Amygdala (tissue), 56 donors: ENCODE measurements at places on chromosomes 3 and 15.

DNA sequence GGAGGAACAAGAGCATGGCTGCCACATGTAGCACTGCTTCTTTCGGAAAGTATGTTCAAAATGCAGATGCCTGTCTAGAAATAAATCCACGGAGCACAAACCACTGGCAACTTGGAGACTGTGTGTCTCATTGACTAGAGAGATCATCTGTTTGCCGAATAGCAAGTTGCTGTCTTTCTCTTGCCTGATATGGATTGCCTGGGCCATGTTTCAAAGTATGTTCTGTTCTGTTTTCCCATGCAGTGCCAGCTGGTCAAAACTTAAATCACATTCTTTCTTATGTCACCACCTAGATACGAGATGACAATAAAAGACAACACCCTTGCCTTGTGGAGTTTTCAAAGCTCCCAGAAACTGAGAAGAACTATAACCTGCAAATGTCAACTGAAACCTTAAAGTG lies 318.9 kb downstream of the RYR3 start:
- DNase-seq, result no peak

DNA sequence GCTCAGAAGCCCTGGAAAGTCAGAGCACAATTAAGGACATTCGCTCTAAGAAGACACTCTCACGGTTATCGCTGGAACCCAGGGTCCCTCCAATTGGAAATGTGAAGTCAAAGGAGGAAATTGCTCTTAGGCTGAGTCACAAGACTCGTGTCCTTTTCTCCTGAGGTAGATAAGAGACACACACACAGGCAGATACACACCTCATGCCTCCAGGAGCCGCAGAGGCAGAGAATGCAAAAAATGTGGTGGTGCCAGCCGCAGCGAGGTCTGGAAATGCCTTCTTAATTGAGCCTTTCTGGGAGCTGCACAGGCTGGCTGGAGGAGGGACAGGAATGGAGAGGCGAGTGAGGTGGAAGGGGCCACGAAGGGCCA lies 189.3 kb downstream of the OPA1 start:
- no peak for DNase-seq

DNA sequence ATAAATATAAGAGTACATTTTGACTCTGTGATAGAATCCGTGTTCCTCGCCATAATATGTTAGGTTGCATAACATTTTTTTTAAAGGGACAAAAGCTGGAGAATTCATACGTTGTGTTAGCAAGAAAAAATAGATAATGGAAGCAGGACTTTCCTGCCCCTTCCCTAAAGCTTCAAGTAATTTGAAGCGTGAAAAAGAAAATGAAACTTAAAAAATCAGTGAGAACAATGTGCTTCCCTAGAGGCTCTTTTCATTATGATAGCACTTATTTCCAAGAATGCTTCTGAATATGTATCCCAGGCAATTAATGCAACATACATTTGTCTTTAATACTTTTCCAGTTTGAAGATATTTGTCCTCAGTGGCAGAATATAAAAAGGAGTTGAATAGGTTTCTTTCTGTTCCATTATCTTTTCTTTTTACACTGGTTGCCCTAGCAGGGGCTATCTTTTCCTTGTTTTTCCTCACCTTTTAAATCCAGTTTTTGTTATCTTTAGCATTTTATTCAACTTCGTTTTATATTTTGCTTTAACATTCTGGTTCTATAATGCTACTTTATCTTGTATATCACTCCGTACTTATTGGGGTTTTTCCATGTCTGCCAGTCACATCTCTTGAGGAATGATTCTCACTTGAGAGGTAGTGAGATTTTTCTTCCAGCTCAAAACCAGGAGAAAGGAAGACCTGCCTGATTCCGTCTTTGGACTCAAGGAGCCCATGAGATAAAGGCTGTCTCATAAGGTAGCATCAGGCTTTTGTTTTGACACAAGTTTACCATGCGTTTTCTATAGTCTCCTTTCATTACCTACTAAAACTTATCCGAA lies 113.8 kb downstream of the MBNL1 start:
- no peak for DNase-seq

- DNase-seq, result no peak
Measured at GRCh38 chr3:80696280-80696679, 928.5 kb upstream of the ROBO1 start.

DNA sequence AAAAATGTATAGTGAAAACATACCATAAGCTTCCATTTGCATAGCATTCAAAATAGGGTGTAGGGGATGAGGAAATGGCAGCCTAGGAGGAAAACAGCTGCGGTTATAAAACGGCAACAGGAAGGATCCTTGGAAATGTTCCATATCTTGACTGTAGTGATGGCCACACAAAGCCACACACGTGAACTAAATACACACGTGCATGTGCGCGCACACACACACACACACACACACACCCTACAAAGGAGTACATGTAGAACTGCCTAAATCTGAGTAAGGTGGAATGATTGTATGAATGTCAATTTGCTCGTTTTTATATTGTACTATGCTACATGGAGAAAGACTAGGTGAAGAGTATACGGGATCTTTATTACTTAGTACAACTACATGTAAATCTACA lies 3.9 kb upstream of the IREB2 start:
- no peak for DNase-seq
